ENCODE measurements at places on chromosomes 5 and 9.

DNA sequence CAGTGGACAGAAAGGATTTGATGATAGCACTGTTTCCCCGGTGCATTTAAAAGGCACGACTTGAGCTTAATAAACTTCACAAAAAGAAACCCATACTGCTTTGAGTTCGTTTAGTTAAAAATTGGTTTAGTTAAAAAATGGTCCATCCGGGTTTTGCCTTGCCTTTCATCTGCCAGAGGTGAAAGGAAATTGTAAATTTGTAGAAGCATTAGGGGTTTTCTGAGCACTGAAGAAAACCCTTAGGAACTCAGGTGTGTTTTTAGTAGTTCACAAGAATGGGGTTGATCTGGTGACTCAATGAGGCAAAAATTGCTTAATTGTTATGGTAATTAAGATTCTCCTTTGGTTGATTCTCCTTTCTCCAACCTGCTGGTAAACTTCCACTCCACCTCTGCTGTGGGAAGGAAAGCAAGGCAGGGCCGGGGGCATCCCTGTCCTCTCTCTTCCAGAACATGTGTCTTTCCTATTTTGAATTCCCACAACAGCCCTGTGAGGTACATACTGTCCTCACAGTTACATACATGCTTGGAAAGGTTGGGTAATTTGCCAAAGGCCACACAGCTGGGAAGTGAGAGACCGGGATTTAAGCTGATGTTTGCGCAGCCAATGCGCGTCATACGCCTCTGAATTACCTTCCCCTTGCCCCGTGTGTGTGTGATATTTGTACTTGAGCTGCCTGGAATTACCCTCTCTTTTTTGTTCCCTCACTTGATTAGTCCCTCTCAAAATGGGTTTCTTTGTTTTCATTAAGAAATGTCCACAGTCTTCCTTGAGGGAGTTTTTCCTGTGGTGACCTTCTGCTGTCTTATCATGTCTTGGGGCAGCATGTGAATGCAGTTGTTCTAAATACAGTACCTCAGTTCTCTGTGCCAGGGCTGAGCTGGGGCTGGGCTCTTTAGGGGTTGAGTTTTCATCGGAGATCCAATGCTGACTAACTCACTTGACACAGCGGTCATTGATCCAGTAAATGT, 94.4 kb downstream of the ARHGAP26 start:
- DNase-seq, result no peak

- no peak for DNase-seq
Measured at GRCh38 chr5:66450237-66450636, 146.0 kb upstream of the MAST4 start.

GRCh38 chr9:14313378-14313940, 482 bp downstream of the NFIB start:
- no peak for DNase-seq

GRCh38 chr9:132754236-132754635, 84.0 kb downstream of the GTF3C4 start:
- no peak for DNase-seq

DNA sequence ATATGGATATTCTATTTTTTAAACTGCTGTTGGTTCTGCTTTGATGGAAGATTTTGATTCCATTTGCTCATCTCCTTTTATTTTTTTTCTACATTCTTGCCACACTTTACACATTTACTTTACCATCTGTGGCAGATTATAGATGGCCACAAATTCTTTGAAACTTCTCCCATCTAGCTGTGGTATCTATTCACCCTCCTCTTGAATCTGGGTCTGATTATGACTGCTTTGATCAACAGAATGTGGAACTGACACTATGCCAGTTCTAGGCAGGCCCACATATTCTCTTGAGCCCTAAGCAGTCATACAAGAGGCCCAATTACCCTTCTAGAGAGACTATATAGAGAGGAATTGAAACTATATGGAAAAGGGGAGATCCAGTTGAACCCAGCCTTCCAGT, 439.0 kb upstream of the PTGER4 start:
- no peak for DNase-seq

DNA sequence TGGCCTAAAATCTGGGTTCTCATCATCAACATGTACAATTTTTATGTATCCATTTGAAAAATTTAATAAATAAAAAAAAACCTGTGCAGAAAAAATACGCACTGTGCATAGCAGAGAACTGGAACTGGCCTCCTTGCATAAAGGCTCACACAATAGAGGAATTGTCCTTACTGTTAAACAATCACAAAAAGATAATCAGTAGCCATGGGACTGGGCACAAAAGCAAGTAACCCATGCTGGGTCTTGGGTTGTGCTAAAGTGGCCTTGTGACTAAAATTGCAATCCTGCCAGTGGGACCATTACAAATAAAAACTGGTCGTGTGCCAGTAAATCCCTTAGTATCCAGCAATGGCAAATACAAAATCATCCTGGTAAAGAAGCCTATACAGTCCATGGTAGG, 1646.6 kb downstream of the MAT2B start:
- no peak for DNase-seq

DNA sequence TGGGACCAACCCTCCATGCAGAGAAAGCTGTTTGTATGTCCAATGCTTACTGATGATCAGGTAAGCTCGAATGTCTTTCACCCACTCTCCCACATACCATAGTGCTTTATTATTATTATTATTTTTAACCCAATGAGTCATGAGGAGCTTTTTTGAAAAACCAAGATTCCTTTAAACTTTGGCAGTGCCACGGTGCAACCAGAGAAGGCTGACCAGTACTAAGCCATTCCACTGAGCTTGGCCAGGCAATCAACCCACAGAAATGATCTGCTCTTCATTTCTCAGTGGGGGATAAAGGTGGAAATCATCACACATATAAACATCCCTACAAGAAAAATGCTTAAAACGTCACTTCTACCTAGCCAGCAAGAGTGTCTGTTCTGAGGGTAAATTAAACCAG, 35.5 kb downstream of the JAKMIP2 start:
- no peak for DNase-seq

DNA sequence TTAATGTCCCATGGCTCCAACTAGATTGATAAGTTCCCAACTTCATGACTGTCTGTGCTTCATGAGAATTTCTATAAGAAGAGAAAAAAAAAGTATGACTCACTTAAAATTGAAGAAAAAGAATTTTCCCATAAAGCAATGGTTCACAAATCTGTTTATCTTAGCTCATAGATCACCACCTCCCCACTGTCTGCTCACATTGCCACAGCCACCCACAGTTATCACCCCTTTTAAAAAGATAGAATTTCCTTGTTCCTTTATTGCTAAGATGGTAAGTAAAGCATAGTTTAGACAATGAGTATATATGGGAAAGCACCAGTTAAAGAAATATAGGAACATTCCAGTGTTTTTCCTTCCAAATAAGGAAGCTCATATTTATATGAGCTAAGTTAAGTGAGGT, 67.1 kb downstream of the ALDH7A1 start:
- no peak for DNase-seq

DNA sequence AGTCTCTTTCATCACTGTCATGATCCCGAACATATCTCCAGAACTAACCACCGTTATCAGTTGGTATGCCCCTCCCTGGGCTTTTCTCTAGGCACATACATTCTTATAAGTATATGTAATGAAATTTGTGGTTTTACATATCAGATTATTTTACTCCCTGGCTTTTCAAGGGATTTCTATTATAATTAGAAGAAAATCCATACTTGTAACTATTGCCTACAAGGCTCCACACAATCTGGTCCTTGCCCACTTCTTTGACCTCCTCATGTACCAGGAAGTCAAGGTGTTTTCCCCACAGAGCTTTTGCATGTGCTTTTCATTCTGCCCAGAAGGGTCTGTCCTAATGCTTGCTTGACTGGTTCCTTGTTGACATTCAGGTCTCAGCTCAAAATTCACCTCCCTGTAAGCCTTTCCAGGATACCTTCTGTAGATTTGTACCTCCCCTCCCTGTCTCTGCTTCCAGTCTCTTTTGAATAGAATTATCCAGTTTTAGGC, 33.6 kb upstream of the HSD17B4 start:
- DNase-seq, result no peak

DNA sequence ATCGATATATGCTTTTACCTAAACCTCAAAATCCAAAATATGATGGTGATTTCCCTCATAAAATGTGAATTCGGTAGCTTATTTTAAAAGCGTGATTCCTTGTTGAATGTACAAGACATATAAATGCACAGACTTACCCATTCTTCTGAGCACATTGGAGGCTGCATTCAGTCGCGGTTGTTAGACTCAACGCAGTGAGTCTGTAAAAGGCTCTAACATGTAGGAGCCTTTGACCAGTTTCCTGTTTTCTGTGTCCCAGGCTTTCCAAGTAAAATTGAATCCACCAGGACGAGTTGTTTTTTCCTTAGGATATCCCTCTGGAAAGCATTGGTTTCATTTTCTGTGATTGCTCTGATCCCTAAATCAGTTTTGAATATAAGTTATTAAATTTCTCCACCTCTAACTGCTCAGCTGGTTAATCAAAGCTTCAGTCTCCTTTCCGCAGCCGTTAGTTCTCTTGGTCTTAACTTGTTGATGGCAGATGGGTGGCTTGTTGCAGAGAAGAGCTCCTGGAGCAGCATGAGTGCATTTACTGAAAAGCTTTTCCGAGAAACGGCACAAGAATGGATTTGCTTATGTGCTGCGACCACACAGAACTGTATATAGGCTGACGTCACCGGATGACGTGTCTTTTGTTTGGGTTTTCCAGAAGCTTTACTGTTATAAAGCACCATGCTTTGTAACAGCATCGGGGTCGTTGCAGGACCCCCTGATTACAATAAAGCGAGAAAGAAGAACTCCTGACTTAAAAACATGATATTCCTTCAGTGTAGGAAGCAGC, at the start of gene LRRTM2:
Gene LRRTM2 (minus strand): TSS at position 565 of the 781 bp plus-strand sequence. CDS start 424 bp downstream, at position 141.
- DNase-seq, result peak; percentile 61

Data from right forelimb (tissue), 1 donor.